ENCODE measurements at places on chromosomes 3 and 15. TPM values are rescaled to one million over a fixed set of nuclear protein-coding genes. Genes with fewer than 3 reads are reported as not detected.

TM4SF1 gene
- total RNA-seq: 65.6 TPM

GRCh38 chr3:106675451-106675850 lies 701.8 kb upstream of the CCDC54 start:
- DNase-seq: no peak

GRCh38 chr3:102069211-102069662 lies 219.9 kb downstream of the NFKBIZ start:
- DNase-seq: no peak

ECE2 gene
- not detected for total RNA-seq

GRCh38 chr3:104755791-104756190 lies 610.9 kb upstream of the ALCAM start:
- DNase-seq: no peak

DNA sequence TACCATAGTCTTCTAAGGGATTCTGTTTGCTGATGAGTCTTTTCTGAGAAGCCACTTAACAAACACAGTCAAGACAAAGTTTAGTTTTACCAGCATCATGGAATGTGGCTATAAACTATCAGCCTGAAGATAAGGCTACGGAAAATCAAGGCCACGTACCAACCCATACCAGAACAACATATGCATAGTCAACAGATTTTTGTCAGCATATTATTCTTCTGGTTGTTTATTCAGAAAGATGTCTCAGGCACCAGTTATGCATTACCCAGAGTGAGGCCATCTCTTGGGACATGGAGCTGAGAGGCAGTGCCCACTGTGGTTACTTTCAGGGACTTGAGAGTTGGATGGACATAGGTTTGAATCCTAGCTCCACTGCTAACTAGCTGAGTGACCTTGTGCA lies 60.4 kb downstream of the SOX2 start:
- no peak for DNase-seq

DNA sequence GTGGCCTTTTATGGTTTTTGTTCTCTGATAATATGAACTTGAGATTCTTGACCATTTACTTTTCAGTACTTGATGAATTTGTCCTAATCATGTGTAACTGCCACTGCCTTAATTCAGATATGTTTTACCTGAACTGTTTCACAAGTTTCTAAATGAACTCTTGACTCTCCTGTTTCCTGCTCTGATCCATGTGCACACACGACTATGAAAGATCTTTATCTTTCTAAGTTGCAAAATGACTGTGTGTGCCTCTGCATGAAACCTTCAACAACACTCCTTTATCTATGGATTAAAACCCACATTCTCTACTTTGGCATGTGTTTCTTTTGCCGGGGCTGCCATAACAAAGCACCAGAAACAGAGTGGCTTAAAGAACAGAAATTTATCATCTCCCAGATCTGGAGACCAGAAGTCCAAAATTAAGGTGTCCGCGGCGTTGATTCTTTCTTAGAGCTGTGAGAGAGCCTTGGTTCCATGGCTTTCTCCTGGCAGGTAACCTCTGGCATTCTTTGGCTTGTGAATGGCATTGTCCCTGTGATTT lies 275.0 kb downstream of the ADAMTSL3 start:
- DNase-seq: no peak

DNA sequence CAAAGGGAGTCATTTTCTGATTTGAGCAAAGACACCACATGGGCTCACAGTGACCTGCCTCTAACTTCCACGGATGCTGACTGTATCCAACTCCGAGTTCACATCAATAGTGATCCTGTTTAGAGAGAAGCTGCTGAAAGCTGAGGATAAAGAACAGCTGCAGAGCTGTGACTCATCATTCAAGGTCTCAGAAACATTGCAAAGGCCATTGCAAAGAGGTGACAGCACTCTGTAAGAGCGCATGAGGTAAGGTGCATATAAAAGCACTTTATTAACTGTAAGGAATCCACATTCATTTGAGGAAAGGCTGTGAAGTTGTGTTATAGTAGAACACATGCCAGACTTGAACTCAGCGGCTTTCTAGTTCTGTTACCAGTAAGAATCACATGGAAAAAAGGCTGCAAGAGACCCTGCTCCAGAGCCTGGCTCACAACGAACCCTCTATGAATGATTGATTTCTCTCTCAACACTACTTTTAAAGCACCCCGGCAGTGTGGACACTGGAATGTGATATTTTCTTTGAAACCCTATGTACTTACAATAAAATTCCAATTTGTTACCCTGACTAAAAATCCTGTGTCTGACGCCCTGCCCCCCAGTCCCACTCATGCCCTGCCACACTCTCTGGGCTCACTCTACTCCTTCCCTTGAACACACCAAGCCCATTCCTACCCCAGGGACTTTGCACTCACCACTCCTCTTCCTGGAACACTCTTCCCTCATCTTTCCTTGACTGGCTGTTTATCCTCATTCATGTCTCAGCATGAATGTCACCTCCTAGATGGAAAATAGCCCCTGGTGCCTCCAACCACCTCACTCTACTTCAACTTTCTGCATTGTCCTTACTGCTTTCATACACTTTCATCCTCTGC lies 111.2 kb downstream of the LSM3 start:
- DNase-seq: no peak
